ENCODE measurements at places on chromosomes 1 and 21.

DNA sequence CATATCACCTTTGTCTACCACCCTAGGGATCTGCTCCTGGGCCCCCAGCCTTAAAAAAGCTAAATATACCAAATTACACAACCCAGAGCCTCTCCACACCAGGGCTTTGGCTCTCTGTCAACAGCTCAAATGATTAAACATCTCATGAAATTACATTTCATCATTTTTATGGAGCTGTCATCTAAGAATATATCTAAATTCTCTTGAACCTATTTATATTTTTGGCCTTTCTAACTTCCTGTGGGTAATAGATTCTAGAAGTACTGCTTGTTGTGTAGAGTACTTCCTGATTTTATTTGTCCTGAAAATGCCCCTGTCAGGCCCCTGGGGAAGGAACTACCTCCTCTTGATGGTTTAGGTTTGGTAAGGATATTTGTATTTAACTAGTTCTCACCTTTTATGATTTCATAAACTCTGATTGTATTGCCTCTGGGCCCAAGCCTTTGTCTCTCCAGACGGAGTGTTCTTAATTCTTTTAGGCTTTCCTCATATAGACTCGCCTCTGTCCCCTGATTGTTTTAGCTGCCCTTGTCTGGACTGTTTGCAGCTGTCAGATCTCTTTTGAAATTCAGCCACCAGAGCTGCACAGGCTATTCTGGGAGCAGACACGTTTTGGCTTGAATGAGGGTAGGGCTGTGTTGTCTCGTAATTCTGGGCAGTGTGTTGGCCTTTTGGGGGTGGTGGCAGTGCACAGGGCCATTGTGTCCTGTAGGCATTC lies 16.6 kb downstream of the MYOG start:
- DNase-seq, result no peak

GRCh38 chr1:27136998-27137542 lies 17.9 kb downstream of the SLC9A1 start:
- DNase-seq, result peak; percentile 21

DNA sequence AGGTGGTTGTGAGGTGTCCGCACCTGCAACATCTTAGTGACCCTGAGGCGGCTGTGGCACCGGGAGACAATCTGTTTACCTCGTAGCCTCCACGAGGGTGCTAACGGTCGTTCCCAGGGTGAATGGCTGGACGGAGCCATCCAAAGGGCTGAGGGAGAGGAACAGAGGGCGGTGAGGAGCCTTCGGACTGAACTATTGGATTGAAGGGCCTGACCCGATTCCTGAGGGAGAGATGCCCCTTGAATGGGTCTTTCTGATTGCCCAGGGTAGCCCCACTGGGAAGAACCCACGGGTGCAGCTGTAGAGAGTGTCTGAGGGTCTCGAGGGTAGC lies 2.3 kb downstream of the NR5A2 start:
- peak; percentile 79 for DNase-seq

- DNase-seq, result peak; percentile 89
Measured at GRCh38 chr1:42730988-42731387, 9.0 kb downstream of the CLDN19 start.

DNA sequence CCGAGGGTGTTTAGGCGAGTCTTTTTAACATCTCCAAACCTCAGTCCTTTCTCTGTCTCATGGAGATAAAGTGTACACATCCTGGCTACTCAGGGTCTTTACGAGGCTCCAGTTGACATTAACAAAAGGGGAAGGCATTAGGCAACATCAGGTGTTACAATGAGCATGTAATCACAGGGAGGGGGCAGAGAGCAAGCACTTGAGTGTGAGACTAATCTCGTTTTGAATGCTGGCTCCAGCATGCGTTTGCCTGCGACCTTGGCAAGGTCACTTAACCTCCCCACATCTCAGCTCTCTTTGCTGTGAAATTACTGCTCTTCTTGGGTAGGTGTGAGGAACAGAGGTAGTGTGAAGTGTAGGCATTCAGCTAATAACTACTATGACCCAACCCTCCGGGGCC lies 3.1 kb downstream of the TNNT2 start:
- DNase-seq, result peak; percentile 60

DNA sequence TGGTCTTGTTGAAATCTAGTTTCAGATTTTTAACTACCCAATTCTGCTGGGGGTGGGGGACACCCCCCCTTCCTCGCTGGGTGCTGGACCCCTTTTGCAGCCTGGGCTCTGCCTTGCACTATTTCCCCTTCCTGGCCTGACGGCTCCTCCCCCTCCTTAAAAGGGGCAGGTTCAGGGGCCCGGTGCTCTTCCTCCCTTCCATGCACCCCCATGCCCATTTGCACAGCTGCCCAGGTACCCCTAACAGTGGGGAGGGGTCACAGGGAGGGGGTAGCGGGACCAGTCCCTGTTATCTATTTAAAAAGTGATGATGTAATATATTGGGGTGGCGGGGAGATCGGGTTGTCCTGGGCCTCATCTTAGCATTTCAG lies 15.3 kb downstream of the ZBTB7B start:
- no peak for DNase-seq

DNA sequence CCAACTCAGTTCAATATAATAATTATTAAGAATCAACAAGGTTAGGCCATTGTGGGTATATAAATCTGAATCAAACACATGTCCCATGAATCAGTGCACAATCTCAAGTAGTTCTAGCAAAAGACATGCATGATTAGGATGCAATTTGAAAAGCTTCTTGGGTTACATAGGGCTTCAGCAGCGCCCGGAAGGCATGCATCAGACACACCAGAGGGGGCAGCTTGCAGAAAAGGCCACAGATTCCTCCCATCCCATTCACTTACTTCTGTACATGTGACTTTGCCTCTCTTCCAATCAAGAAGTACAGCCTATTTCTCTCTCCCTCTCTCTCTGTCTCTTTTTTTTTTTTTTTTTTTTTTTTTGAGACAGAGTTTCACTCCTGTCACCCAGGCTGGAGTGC lies 91.8 kb downstream of the KCNN3 start:
- no peak for DNase-seq

- DNase-seq, result no peak
Measured at GRCh38 chr1:66207484-66207883, 326.5 kb upstream of the SGIP1 start.

DNA sequence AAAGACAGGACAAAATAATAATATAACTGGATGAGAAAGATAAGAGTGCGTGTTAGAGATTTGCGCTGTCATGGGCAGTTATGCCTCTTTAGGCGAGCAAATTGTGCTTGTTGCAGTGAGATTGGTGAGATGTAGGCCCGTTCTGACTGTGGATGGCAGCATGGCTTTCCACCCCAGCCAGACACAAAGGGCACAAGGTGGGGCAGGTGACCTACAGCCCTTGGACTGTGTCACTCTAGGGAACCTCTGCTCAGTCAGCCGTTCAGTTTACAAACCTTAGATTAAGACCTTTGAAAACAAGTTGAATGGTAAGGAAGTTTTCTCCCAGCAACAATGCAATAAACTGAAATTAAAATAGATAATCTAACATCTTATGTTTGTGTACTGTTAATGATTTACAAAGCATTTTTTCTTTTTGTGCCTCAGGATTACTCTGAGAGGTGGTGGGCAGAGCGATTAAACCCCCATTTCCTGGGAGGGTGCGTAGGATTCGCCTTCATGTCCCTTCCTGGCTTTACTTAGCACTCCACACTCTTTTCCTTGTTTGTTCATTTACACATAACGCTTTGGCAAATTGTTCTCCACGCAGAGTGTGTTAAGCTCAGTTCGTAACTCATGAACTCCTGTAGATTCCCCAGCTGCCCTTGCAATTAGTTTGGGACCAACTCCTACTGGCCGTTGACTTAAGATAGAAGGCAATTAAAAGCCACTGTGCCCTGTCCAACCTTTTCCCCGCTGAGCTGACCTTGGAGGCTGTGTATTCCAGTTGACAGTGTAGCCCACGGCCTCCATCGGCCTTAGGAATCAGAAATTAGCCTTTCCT lies 58.1 kb upstream of the IGSF5 start:
- peak; percentile 96 for DNase-seq

- no peak for DNase-seq
Measured at GRCh38 chr1:5740865-5741860, 251.1 kb downstream of the NPHP4 start.

DNA sequence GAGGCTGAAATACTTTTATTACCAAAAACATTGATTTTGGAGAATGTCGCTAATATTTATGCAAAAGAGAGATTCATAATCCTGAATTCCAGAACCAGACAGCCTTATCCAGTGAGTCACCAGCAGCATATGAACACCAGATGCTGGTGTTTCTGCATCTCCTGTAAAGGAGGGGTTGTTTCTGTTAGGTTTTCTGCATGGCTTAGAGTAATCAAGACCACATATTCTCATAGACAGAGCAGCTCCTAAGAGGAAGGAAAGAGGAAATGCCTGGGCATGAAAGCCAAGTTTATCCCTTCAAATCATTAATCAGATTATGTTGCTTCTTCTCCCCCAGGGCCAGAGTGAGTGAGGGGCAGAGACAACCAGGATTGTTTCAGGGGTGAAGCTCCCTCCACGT lies 86.2 kb downstream of the NGF start:
- DNase-seq, result no peak

DNA sequence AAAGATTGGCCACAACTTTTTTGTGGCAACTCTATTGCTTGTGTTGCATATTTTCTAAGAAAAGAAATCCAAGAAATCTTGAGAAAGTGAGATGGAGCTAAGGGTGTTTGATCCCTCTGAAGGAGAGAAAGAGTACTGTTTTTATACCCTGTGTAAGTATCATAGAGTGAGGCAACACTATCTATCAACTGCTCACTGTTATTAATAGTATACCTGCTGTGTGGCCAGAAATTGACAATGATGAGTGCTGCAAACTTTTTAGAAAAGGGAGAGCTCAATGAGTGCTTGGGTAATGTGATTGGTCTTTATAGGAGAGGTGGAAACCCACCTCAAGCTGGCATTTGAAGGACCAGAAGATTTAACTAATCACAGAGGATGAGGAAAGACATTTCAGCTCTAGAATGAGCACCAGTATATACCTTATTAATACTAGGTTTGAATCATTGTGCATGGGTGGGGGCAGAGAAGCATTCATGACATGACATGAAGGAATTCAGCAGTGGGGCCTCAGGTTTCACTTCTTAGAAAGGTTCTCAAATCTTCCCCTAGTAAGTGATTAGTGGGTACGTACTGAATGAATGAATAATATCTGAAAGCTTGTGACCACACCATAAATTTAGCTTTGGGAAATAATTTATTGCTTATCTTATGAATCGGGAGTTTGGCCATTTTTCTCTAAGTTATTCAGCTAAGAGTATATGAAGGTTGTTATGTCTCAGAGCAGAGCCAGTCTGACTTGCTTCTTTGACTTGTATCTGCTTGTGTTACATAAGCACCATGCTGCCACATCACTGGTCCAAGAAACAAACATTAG lies 169.2 kb upstream of the SGIP1 start:
- DNase-seq, result no peak

DNA sequence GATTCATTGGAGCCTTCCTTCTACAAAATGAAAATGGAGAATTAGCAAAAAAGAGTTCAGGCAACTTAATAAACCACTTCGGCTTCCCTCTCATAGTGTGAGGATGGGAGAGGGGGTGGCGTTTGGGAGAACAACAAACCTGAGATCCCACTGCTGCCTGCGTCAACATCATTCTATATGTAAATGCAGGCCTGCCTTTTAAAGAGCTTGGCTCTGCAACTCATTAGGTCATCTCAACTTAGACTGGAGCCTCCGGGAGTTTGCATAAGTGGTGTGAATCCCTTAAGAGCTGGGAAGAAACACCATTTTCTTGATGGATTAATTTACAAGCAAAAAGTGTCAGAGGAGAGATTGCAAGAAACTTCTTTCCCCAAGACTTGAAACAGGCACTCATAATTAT lies 127.6 kb upstream of the DAB1 start:
- no peak for DNase-seq

DNA sequence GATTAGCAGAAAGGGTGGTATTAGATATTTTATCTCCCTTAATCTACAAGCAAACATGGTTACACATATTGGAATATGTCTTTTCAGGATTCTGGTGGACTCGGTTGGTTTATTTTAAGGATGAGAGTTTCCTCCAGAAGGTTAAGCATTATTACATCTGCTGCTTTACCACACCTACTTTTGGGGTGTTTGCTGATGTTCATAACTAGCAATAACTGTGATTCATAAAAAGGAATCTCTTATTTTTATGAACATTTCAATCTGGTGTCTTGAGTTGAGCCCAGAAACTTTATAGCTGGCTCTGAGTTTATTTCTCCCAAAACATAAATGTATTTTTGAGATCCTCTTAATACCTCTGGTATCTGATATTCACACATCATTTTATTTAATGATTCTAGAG lies 82.7 kb downstream of the LRRC8D start:
- DNase-seq, result no peak

DNA sequence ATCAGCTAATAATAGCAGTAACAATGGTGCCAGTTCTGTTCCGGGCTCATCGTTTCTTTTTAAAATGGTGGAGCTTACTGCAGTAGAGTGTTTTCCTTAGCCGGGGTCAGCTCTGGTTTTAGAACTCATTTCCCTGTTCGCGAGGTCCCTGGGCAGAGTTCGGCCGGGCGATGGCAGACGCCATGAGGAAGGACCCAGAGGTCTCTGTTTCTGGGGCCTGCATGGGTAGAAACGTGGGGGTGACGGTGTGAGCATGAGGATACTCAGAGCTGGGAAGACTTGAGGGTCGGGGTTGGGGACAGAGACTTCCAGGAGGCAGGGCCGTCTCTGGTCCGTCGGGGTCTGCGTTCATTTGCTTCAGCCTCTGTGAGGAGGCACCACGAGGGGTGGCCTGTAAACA lies 38.8 kb downstream of the PRKCZ start:
- no peak for DNase-seq

DNA sequence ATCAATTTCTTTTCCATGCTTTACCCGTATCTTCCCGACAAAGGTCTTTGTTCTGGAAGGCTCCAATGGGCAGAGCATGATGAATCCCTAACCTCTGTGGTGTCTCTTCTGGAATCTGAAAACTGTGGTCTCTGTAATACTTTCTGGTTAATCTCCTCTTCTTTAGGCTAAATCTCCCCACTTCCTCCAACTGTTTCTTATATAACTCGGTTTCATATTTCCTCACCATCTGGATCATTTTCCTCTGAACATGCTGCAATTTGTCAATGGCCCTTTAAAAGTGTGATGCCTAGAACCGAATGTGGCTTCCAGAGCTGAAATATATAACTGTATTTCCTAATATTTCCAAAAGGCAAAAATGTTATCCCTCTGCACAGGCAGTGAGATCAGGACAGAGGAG lies 66.1 kb downstream of the ALG14 start:
- DNase-seq, result no peak

DNA sequence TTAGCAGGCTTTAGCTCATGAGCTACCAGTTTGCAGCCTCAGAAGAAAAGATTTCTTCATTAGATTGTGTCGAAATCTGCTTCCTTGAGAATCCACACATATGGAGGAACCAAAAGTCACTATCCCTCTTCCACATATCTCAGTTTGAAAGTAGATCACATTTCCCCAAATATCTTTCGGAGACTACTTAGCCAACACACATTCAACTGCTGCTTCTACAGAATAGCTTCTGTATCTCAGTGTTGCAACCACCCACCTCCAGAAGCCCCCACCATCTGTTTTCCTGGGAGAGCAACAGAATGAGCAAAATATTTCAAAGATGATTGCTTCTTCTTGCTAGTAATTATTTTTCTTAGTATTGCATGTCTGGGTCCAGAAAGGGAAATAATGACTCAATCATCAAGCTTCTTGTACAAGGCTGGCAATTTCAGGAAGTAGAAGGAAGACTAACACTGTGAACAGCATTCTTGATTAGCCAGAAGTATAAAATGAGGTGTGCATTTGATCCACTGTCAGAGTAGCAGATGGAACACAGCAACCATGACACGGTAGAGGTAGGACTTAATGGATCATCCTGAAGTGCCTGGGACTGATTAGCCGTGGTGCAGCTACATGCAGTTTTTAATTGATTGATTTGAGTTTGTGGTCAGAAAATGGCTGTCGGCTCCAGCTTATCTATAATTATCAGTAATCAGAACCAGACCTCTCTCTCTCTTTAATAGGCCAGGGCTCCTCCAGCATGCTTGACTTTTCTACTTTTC lies 24.9 kb downstream of the ZC3H11B start:
- DNase-seq, result no peak
